ENCODE measurements at places on chromosomes 1 and 21.
A peak's percentile ranks its signal among the peaks of the same experiment; 100 is the strongest.

DNA sequence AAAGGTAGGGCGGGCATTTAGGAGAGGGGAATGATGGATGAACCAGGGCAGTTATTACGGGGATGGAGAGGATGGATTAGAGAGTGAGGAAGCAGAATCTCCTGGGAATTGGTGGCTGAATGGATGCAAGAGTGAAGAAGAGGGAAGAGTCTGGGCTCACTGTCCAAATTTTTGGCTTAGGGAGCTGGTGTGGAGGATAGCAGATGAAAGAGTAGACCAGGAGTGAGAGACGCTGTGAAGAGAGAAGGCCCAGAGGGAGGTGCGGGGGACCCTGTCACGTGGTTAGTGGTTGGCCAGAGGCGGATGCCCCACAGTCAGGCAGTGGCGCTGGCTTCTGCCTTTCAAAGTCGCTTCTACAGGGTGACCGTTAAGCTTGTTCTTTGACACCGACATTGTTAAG is 78.4 kb downstream of the PEX14 start:
- DNase-seq: no peak

DNA sequence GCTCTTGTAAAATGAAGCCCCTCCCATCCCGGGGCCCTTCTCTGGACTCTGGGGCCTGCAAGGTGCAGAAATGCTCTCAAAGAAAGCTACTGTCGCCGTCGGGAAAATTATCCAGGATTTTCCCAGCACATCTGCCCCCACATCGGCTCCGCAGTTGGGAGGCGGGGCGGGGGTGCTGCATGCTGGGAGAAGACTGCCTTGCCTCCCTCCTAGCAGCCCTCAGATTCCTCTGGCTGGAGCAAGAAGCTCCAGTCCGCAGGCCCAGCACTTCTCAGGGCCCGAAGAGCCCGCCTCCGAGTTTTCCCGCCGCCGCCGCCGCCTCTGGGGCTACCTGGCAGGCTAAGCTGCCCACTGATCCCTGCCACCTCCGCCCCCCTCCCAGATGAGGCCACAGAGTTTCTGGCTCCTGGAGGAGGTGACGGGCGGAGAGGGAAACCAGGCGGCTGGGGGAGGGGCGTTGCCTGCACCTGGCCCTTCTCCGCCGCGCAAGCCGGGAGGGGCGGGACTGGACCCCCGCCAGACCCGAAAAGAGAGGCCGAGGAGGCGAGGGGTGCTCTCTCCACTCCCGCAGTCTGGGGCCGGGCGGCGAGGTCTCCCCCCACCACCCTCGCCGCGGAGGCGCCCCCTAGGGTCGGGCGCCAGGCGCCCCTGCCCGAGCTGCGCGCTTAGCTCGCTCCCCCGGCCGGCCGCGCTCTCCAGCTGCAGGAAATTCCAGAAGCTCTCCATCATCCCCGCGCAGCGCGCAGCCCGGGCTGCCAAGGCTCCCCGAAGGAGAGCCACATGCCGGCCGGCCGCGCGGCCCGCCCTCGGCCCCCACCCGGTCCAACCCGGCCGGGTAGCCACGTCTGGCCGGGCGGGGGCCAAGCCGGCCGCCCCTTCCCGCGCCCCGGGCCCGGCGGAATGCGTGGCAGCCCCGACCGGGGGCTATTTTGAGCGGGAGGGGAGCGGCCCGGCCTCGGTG is 28.8 kb downstream of the AHDC1 start:
- DNase-seq: no peak

DNA sequence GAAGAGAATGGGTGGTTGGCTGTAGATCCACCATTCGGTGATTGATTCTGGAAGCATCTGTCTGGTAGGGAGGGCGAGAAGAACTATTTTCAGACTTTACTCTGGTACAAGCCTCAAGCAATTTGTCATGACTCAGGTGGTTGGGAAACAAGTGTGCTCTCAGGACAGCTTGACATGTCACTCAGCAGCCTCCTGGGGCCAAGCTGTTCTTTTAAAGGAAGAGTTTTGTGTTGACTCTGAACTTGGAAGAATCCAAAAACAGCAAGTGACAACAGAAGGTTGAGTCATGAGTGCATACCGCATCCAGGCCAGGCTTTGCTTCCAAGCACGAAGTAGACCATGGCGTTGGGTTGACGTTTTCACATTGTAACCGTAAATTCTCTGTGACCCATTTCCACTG is 65.9 kb downstream of the CLIC6 start:
- DNase-seq: no peak

- peak; percentile 95 for DNase-seq
These were observed 7.5 kb upstream of the ZNF436 start for GRCh38 chr1:23376890-23377811.

GRCh38 chr21:35485364-35485763 is 436.3 kb upstream of the RUNX1 start:
- DNase-seq: no peak

GRCh38 chr1:189429610-189430009 is 1048.1 kb downstream of the BRINP3 start:
- peak; percentile 38 for DNase-seq

DNA sequence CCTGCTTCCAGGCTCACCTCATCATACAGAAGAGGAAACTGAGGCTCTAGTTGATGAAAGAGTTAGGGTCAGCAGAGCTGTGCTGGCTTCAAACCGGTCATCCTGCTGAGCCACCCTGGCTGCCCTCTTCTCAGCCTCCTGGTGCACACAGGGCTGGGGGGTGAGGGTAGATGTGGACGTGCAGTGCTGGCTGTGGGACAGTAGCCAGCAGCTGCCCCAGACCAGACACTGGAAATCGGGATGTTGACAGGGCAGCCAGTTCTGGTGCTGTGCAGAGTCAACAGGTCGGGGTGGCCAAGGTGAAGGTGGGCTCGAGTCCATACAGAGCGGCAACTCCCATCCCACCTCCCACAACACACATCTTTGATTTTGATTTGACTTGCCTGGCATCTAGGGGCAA is 1.5 kb upstream of the CLCNKA start:
- DNase-seq: no peak

DNA sequence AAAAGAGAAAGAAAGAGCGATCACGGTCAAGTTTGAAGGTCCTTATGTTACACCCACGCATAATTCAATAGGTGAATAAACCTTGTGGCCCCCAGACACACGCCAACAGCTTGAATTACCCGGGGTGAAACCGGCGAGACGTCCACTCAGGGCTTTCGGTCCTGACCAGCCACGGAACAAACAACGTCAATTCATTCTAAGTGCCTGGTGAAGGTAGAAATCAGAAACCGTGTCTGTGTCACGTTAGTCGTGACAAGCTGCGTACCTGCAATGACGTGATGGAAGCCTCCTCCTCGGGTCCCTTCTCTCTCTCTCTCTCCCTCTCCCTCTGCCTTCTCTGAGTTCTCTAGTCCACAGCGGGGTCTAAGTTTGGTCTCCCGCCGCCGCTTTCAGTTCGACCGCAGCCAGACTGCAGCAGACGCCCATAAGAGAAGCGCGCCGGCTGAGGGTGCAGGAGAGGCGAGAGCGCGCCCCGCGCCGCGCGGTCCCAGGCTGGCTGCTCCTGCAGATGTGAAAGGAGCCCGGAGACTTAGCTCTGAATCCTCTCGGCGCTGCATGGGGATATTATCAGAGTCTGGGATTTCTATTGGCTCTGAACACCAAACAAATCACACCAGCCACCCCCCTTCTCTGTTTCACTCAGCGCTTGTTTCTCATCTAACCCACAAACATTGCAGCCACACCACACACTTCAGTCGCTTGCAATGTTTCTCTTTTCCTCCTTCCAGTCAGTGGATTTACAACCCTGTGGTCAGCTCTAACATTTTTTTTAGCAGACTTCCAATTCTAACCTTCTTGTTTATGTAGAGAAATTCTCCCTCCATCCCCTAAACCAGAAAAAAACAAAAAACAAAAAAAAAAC is at the start of gene GREM2:
Gene GREM2 (minus strand): TSS at position 537 of the 862 bp plus-strand sequence. CDS start 118,680 bp downstream, outside the sequence.
- no peak for DNase-seq

GRCh38 chr1:162823231-162823630 is 32.7 kb downstream of the HSD17B7 start:
- DNase-seq: no peak

DNA sequence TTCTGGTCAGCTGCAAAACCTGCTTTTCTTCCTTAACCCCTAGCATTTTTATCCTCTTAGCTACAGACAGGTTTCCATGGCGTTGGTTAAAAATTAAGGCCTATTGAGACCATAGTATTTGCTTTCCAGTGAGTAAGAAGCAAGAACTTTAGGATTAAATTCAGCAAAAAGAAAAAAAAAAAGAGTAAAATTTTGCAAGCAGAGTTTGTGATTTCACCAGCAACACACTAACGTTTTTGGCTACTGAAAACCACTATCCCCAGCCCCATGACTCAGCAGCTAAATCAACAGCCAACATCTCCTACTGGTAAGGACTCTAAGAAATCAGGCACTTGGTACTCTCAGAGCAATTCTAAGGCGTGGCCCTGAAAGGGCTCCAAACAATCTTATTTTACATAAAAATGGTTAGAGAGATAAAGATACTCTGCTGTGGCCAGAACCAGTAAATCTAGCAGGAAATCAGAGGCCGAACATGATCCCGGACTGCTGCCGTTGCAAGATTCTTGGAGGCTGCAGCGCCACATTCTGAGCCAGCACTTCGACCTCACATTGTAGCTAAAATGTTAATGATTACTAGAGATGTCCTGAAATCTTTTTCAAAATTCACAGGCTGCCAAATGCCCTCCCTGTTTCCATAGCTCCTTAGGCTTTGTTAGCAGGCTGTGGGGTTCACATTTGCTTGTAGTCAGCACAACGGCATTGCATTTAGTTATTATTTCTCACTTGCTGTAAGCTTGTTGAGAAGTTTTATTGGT is 1.6 kb upstream of the ENO1 start:
- peak; percentile 87 for DNase-seq

GRCh38 chr1:108551137-108551862 is 8.6 kb upstream of the EEIG2 start:
- DNase-seq: no peak

DNA sequence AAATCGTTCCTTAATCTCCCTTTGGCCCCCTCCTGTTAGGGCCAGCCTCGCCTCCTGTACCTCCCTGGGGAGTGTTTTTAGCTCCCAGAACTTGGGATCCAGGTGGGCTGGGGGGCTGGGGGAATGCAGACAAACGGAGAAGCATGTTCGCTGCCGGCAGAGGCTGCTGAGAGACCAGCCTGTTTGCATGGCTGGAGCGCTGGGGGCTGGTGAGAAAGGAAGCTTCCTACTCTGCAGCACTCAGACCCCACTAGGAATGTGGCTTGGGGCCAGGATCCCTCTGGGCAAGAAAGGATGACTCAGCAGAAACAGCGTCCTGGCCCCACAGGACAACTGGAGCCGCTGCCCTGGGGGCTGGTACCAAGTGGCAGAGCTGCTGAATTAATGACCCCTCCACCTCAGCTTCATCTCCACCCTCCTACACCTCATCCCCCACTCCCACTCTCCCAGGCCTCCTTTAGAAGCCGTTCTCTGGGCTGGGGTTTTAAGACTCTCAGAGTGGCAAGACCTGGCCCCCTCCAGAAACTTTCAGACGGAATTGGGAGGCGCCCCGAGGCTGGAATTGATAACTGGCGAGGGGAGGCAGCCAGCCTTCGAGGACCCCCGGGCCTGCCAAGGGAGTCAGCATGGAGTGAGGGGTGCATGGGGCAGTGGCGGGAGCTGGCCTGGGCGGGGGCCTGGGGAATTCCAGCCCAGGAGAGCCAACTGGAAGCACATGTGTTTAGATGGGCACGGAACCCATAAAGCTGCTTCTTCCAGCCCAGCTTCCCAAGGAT is 28.5 kb upstream of the EPS8L3 start:
- peak; percentile 96 for DNase-seq

GRCh38 chr1:205183676-205184335 is 27.7 kb downstream of the DSTYK start:
- no peak for DNase-seq

DNA sequence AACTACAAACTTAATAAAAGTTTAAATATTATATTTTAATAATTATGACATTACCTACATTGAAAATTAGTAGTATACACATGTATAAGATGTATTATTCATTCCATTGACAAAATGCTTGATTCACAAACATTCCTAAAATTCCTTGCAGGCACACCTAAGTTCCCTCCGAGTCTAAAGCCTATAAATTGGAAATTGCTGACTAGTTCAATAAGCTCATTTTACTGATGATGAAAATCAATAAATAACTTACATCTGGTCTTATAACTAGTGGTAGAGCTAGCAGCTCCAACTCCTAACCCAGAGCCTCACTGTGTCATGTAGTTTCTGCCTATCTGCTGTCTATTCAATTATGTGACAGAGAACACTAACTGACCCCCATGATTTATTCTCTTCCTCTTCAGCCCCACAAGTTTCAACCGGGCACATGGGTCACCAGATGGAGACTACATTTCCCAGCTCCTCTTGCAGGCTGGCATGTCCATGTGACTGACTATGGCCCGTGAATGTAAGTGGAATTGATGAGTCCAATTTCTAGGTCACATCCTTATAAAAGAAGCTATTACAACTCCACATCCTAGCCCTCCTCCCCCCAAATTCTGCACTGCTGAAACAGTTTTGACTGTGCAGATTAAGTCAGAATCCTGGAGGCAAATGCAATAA is 29.6 kb upstream of the LRRC8D start:
- no peak for DNase-seq

GRCh38 chr1:178544531-178544930 is 31.6 kb downstream of the TEX35 start:
- peak; percentile 68 for DNase-seq

- no peak for DNase-seq
These were observed 4.3 kb upstream of the CBR1 start for GRCh38 chr21:36065497-36066036.

Data from PC-9 (cell line).